ENCODE measurements at places on chromosomes 1 and 21.

DNA sequence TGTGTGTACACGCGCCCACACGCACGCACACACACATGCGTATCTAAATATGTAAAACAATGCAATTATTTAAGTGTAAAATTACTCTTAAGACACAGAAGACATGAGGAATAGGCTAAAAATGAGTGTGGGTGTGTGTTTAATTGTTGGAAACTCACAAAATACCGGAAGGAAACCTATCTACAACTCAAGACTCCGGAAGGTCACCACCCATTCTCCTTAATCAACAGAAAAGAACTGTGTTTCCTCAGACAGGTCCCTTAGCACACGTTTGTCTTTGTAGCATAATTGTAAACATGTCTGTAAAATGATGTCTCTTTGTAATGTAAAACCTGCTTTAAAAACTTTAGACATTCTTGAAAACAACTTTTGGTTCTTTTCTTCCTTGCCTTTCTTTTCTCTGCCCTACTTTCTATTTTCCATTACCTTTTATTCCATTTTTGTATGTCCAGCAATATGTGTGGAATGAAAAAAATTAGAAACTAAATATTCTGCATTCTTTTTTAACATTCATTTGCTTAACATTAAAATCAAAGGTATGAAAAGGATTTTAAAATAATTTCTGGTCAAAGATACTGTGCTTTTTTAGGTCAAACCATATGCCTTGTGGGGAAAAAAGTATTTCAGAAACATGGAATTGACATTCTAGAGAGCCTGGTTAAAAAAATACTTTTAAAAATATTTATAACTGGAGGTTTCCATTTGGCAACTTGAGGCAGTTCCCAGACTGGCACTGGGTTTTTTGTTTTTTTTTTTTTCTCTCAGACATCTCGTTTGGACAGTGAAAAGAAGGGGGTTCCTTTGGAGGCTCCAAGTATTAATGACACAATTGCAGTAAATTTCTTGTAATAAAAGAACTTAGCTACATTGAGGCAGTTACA lies 46.2 kb downstream of the ATP5PF start:
- no peak for DNase-seq

GRCh38 chr1:150256554-150257341 lies 826 bp upstream of the CA14 start:
- peak; percentile 84 for DNase-seq

DNA sequence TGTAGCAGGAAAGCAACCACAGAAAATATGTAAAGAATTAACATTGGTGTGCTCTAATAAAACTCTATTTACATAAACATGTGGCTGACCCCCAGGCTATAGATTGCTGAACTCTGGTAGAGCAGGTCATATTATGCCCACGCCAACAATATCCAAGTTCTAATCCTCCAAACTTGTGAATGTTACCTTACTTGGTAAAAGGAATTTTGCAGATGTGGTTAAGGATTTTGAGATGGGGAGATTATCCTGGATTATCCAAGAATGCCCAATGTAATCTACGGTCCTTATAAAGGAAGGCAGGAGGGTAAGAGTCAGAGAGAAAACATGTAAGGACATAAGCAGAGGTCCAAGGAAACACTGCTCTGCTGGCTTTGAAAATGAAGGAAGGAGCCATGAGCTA lies 201.0 kb downstream of the USH2A start:
- no peak for DNase-seq

- DNase-seq: no peak
Measured at GRCh38 chr1:147722124-147722523, 38.3 kb downstream of the GJA5 start.

DNA sequence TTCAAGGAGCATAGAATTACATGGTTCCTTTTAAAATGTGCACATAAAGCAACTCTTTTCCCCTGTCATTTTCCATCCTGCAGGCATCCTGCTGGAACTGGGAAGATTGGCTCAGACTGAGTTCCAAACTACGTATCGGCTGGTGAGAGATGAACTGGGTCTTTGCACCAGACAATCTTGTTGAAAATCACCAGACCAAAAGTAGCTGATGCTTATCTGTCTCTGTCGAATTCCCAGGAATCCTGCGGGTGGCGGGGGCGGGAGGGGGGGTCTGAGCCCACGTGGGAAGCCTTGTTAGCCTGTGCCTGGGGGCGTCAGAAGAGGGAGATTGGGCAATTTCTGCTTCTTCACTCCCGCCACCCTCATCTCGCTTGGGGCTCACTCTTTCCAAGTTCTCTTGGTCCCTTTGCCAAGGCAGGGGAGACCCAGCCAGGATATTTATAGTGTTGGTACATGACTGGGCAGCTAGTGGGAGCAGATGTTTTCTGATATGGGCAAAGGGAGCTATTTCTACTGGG lies 90.1 kb upstream of the SLC25A33 start:
- DNase-seq: no peak

- DNase-seq: no peak
Measured at GRCh38 chr1:53662951-53663350, 76.0 kb downstream of the GLIS1 start.

DNA sequence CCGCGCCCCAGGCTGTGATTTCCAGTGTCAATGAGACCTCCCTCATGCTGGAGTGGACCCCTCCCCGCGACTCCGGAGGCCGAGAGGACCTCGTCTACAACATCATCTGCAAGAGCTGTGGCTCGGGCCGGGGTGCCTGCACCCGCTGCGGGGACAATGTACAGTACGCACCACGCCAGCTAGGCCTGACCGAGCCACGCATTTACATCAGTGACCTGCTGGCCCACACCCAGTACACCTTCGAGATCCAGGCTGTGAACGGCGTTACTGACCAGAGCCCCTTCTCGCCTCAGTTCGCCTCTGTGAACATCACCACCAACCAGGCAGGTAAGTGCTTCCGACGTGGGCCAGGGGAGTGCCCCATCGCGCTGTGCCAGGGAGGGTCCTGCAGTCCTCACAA lies 107.8 kb downstream of the LACTBL1 start:
- no peak for DNase-seq

- DNase-seq: no peak
Measured at GRCh38 chr1:12464045-12464461, 154.0 kb downstream of the DHRS3 start.

DNA sequence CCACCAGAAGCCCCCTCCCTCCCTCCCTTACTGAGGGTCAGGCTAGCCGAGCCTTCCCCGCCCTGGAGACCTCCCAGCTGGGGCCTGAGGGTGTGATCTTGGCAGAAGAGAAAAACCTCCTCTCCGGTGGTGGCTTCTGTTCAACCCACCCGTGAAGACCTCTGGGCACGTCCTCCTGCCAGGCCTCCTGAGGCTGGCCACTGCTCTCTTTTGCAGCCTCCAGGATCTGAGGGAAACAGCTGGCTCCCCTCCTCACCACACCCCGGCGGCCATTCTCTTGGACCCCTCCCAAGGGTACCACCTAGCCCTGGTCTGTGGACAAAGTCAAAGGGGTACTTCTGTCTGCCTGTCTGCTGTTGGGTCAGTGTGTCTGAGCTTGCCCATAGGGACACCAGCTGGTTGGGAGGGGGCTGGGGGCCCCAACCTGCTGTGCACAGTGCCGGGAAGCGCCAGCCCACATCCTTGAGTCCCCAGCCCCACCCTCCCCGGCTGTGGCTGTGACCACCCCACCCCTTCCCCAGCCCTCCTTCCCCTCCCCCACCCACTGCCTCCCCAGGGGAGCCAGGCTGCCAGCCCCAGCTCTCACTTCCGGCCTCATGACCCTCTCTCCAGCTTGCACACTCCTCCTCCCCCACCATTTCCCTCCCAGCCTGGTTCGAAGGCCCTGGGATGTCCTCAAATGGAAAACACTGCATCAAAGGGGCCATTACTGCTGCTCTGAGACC lies 48.1 kb downstream of the AHDC1 start:
- DNase-seq: no peak

GRCh38 chr21:40618191-40618973 lies 228.6 kb downstream of the DSCAM start:
- DNase-seq: no peak

- no peak for DNase-seq
Measured at GRCh38 chr1:95230256-95230655, 3.8 kb upstream of the RWDD3 start.

DNA sequence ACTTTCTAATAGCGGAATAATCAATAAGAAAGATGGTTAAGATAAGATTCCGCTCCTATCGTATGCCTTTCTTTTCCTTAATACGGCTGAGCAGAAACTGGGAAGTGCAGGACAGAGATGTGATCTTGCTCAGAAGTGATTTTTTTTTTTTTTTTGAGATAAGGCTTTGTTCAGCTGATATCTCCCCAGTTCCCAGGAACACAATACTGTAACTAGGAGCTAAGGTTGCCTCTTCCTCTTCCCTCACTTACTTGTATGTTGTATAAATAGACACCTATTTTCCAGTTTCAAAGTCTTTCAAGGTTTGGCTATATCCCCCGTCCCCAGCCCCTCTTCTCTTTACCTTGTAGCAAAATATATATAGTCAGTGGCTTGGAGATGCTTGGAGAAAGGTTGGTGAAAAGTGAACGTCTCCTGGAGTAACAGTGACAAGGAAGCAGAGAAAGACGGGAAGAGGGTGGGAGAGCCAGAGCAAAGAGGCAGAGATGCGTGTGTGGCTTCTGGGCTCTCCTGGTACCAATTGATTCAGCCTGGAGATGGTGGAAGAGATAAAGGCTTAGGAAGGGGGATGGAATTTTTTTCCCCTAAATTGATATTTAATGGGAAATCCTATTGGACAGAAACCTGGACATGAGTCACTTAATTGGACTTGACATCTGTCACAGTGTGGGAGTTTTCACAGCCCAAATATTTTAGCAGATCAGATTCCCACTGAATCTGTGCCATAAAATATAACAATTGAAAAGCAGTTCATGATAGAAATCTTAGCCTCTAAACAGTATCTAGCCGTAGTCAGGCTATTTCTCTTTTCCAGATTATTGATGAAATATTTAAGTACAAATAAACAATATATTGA lies at the start of gene NHLH2:
Gene NHLH2, minus strand, starts transcription at position 522 of the 856 bp plus-strand sequence. CDS start 2,754 bp downstream, outside the sequence.
- no peak for DNase-seq

Measured in left lobe of liver (tissue), 2 donors.